Thyroid gland (tissue), 4 donors: ENCODE measurements at places on chromosomes 11 and 22.

GRCh38 chr11:62705413-62705812, 1.8 kb downstream of the BSCL2 start:
- peak overlapping the region; percentile 64 for H3K4me3 ChIP-seq
- peaks cover under 1% of the 10 kb centered on the region for H3K36me3 ChIP-seq
- H3K27me3 ChIP-seq, result no peaks in the 10 kb centered on the region
- H3K27ac ChIP-seq, result peak overlapping the region; percentile 67

GRCh38 chr11:66417000-66417399, 3.8 kb upstream of the NPAS4 start:
- no peak for DNase-seq
- no peak overlapping the region for H3K4me3 ChIP-seq
- no peaks in the 10 kb centered on the region for H3K4me1 ChIP-seq
- no peaks in the 10 kb centered on the region for H3K36me3 ChIP-seq

- no peaks in the 10 kb centered on the region for H3K36me3 ChIP-seq
- no peaks in the 10 kb centered on the region for H3K4me1 ChIP-seq
- no peak overlapping the region for H3K27ac ChIP-seq
- no peaks in the 10 kb centered on the region for H3K27me3 ChIP-seq
- no peak overlapping the region for H3K4me3 ChIP-seq
- no peak for DNase-seq
These were observed 18.3 kb upstream of the ALX4 start for GRCh38 chr11:44328138-44328660.

DNA sequence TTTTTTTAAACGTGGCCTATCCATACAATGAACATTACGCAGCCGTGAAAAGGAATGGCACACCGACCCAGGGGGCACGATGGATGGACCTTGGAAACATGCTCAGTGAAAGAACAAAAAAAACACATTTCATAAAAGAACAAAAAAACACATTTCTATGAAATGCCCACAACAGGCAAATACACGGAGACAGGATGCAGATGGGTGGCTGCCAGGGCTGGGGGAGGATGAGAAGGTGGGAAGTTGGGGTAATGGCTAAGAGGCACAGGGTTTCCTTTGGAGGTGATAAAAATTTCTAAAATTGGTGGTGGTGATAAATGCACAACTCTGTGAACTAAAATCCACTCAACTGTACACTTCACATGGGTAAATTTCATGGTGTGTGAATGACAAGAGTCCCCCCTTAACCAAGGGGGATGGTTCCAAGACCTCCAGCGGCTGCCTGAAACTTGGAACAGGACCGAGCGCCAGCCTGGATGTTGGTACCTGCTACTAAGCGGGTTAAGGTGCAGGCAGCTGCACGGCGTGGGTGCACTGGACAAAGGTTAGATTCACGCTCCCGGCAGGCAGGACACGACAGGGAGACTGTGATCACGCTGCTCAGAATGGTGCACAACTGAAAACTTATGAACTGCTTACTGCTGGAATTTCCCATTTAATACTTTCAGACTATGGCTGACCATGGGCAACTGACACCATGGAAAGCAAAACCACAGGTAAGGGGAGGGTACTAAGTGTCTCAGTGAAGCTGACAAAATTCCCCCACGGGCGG, 16.5 kb downstream of the BRD1 start:
- H3K27ac ChIP-seq, result no peak overlapping the region
- H3K36me3 ChIP-seq, result no peaks in the 10 kb centered on the region
- DNase-seq, result no peak

- peak overlapping the region; percentile 89 for H3K27ac ChIP-seq
- H3K4me3 ChIP-seq, result no peak overlapping the region
- DNase-seq, result peak; percentile 67
- H3K4me1 ChIP-seq, result peaks cover 18% of the 10 kb centered on the region
- no peaks in the 10 kb centered on the region for H3K27me3 ChIP-seq
These were observed 55.7 kb upstream of the CLDN5 start for GRCh38 chr22:19579880-19580279.

- no peaks in the 10 kb centered on the region for H3K36me3 ChIP-seq
- no peaks in the 10 kb centered on the region for H3K27me3 ChIP-seq
- H3K4me3 ChIP-seq, result no peak overlapping the region
- DNase-seq, result peak; percentile 75
- H3K27ac ChIP-seq, result no peak overlapping the region
These were observed 2.5 kb upstream of the RCN1 start for GRCh38 chr11:32088117-32088941.

DNA sequence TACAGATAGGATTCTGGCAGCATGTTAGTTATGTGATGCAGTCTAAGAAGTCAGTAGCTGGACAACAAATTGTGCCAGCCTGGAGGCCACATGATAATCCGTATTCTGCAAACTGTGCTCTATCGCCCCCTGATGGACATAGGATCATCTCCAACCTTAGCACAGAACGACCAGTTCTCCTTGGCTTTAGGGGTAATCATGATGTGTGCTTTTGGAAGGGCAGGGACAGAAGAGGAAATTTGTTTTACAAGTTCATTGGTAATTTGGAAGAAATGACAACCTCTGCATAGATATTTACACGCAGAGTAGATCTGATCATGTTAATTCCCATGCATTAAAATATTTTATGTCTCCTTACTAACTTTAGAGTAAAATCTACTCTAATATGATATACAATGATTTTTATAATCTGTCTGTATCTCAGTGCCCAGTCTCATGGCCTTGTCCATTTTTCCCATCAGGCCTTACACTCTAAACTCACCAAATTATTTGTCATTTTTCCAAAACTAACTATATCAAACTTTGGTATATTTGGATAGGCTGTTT, 12.1 kb downstream of the OR10D3 start:
- H3K27ac ChIP-seq, result no peak overlapping the region
- DNase-seq, result peak; percentile 51
- H3K4me1 ChIP-seq, result no peaks in the 10 kb centered on the region
- no peaks in the 10 kb centered on the region for H3K27me3 ChIP-seq
- no peaks in the 10 kb centered on the region for H3K36me3 ChIP-seq

DNA sequence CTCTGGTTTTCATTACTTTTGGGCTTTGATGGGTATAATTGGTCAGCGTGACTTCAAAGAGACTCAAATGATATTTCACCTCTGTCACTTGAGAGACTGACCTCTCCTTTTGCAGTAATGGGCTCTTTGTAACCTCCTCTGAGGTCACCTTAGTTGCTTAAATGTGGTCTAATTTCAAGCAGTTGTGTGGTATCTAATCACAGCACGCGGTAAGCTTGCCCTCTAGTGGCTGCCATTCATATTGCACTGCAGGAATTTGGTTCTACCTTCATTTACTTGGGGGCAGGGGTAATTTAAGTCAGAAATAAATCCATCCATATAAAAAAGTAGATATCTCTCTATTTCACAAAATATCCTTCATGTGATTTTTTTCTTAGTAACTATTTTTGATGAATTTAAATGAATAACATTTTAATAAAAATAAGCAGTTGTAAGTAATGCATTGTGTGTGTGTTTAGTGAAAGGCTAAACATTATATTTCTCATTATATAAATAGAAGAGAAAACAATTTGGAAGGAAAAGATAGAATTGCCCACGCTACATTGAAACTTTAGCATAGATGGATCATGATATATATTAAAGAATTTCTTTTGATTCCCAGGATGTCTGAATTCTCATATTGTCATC, 55.0 kb upstream of the ANO3 start:
- no peak overlapping the region for H3K27ac ChIP-seq
- H3K27me3 ChIP-seq, result no peaks in the 10 kb centered on the region
- no peaks in the 10 kb centered on the region for H3K4me1 ChIP-seq
- peak; percentile 35 for DNase-seq
- no peaks in the 10 kb centered on the region for H3K36me3 ChIP-seq
- H3K4me3 ChIP-seq, result no peak overlapping the region

DNA sequence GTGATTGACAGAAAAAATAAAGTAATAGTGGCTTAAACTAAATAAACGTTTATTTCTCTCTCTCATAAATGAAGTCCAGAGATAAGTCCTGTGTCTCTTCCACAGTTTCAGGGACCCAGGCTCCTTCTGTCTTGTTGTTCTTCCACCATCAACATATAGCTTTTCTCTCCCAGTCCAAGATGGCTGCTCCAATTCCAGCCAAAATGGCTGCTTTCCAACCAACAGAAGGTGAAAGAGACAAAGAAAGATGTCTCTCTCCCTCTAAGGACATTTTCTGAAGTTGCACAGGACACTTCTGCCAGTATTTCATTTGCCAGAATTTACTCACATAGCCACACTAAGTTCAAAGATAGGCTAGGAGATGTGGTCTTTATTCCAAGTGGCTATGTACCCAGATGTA, 9.4 kb upstream of the PLEKHB1 start:
- no peaks in the 10 kb centered on the region for H3K36me3 ChIP-seq
- DNase-seq, result no peak
- no peaks in the 10 kb centered on the region for H3K4me1 ChIP-seq
- H3K27ac ChIP-seq, result no peak overlapping the region

DNA sequence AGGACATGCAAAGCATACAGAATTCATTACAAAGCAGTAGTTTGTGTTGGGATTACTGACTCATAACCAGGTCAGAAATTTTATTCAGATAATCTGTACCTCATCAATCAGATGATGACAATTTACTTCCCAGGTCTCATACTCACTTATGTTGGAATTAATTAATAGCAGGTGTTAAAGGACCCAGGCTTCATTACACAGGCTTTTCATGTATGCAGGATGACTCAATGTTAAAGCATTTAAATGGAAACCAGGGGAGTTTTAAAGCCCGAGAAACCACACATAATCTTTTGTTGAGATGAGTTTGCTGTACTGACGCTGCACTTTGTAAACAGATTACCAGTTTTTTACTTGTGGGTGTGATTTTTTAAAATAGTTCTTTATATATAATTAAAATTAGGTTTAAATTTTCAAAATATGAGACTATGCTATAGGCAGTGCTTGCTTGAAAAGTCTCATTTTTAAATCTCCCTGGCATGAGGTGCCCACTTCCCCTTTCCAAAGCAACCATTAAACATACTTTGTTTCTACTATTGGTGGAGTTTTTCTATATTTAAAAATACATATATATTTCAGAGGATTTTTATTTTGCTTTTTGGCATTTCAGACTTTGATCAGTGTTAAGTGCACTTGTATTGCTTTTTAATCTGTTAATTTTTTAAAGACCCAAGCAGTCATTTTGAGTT, 41.0 kb downstream of the CEP57 start:
- peaks cover 39% of the 10 kb centered on the region for H3K36me3 ChIP-seq
- no peak overlapping the region for H3K27ac ChIP-seq
- H3K27me3 ChIP-seq, result no peaks in the 10 kb centered on the region
- DNase-seq, result no peak
- no peaks in the 10 kb centered on the region for H3K4me1 ChIP-seq
- no peak overlapping the region for H3K4me3 ChIP-seq

DNA sequence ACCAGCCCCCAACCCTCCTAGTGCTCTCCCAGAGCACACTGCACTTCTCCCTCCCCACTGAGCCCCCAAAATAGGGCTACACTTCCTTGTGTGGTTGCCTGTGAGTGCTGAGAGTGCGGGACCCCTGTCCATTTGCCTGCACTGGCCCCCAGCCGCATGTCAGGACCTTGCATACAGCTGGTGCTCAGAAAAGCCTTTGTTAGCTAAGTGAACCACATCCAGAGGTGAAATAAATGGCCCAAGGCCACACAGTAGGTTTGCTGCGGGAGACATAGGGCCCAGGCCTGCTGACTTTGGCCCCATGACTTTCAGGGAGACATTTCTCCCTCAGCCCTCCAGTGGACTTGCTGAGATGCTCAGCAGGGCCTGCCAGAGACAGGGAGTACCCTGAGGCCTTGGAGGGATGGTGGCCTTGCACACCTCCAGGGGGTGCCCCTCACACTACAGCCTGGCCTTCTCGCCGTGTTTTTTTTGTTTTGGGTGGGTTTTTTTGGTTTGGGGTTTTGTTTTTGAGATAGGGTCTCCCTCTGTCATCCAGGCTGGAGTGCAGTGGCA, 10.2 kb downstream of the SSTR3 start:
- no peak overlapping the region for H3K27ac ChIP-seq
- H3K4me1 ChIP-seq, result peaks cover 18% of the 10 kb centered on the region
- no peak overlapping the region for H3K4me3 ChIP-seq
- no peak for DNase-seq

DNA sequence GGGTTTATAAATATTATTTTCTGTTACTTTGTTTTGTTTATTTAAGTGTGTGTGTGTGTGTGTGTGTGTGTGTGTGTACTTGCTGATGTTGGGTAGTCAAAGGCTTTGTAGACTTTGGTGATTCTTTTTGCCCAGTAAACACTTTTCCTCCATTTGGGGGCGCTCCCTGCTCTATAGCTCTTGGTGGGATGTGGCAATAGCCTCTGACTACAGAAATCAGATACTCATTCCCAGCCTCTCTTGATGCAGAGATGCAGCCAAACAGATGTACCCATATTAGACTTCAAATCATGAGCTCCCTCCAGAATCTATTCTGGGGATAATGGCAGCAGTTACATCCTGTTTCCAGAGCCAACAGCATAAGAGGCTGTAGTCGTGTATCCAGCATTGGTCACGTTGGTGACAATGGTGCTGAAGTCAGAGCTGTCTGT, 33.4 kb upstream of the APOL5 start:
- H3K4me1 ChIP-seq, result no peaks in the 10 kb centered on the region
- no peaks in the 10 kb centered on the region for H3K27me3 ChIP-seq
- no peaks in the 10 kb centered on the region for H3K36me3 ChIP-seq

- no peak overlapping the region for H3K27ac ChIP-seq
- DNase-seq, result no peak
- no peak overlapping the region for H3K4me3 ChIP-seq
- no peaks in the 10 kb centered on the region for H3K4me1 ChIP-seq
- H3K27me3 ChIP-seq, result no peaks in the 10 kb centered on the region
These were observed 296.2 kb downstream of the DDX10 start for GRCh38 chr11:108961095-108961494.

- DNase-seq, result no peak
- no peak overlapping the region for H3K4me3 ChIP-seq
- H3K4me1 ChIP-seq, result no peaks in the 10 kb centered on the region
- H3K27ac ChIP-seq, result no peak overlapping the region
- H3K27me3 ChIP-seq, result no peaks in the 10 kb centered on the region
These were observed 28.4 kb upstream of the ACER3 start for GRCh38 chr11:76832361-76832760.

- H3K27me3 ChIP-seq, result no peaks in the 10 kb centered on the region
- H3K27ac ChIP-seq, result no peak overlapping the region
- H3K36me3 ChIP-seq, result no peaks in the 10 kb centered on the region
These were observed 26.3 kb downstream of the APLNR start for GRCh38 chr11:57210781-57211180.
